ENCODE measurements at places on chromosomes 3 and 15.

DNA sequence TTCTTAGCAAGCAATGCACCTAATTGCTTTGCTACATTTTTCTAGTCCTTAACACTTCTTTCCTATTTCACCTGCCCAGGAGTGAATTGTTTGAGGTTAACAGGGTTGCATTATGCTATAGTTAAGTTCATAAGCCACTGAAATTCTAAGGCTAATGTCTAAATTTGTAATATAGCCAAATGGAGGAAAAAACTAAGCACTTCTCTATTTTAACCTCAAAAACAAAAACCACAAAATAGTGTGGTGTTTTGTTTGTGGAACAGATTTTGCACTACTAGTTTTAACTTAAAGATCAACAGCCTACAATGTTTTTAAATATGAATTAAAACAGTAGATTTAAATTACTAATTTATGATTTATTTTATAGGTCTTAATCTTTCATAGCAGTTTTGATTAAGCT is 5.5 kb downstream of the ATOSA start:
- peaks cover 56% of the 10 kb centered on the region for H3K36me3 ChIP-seq
- peaks cover 3% of the 10 kb centered on the region for H3K4me1 ChIP-seq
- H3K27me3 ChIP-seq = no peaks in the 10 kb centered on the region
- H3K27ac ChIP-seq = no peak overlapping the region

GRCh38 chr15:47756872-47757271 is 39.6 kb downstream of the SEMA6D start:
- no peaks in the 10 kb centered on the region for H3K27me3 ChIP-seq
- peaks cover 2% of the 10 kb centered on the region for H3K4me1 ChIP-seq
- no peak overlapping the region for H3K4me3 ChIP-seq

- H3K4me1 ChIP-seq = no peaks in the 10 kb centered on the region
- H3K27ac ChIP-seq = no peak overlapping the region
- no peak for DNase-seq
- peaks cover 12% of the 10 kb centered on the region for H3K27me3 ChIP-seq
These were observed 35.8 kb upstream of the PLOD2 start for GRCh38 chr3:146196789-146197188.

DNA sequence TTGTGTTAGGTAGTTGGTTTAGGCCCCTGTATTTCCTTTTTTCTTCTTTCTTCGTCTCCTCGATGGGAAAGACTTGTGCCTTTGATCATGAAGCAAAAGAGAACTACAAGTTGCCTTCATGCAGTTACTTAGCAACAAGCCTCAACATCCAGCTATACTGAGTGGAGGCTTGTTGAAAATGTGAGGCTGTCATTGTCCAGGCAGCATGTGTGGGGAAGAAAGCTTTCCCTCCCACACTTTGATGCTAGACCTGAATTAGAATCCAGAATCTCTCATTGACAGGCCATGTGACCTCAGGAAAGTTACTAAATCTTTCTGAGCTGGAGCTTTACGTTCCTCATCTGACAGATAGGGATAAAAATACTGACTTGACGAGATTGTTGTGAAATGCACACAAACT is 23.7 kb downstream of the IFT122 start:
- H3K27me3 ChIP-seq = no peaks in the 10 kb centered on the region
- no peak overlapping the region for H3K4me3 ChIP-seq
- DNase-seq = no peak
- H3K36me3 ChIP-seq = peaks cover 10% of the 10 kb centered on the region
- no peaks in the 10 kb centered on the region for H3K4me1 ChIP-seq
- no peak overlapping the region for H3K27ac ChIP-seq

DNA sequence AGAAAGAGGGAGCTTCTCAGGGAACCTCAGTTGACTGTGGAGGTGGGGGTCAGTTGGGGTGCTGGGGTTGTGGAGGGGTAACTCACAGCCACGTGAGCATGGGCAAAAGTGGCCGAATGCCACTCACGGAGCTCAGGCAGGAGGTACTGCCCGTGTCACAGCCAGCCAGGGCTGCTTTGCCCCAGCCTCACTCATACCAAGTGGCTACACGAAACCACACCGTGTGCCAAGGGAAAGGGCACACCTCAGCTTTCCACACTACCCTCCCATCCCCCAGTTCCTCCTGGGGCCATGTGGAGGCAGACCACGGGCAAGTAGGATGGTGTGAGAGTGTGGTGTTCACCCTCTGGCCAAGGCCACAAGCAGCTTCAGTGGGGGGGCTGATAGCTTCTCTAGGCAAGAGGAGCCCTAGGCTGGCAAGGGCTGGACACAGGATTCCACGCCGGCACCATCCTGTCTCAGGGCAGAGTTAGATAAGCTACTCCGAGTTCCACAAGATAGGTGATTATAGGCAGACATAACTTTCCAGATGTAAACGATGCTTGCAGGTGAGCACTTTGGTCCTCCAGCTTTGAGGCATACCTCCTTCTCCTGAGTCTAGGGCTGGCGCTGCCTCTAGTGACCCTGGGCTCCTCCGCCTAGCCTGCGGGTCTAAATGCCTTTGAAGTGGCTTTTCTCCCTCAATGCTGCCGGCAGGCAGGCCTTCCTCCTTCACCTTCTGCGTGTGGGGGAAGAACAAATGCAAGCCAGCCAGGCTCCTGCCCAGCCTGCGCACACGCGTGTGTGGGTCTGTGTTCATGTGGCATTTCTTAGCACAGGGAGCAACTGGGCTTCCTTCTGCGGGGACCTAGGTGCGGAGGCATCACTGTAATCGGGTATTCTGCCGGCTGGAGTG is 25.0 kb downstream of the RGMA start:
- peaks cover 3% of the 10 kb centered on the region for H3K4me1 ChIP-seq
- no peak overlapping the region for H3K27ac ChIP-seq
- no peaks in the 10 kb centered on the region for H3K27me3 ChIP-seq
- H3K36me3 ChIP-seq = no peaks in the 10 kb centered on the region
- DNase-seq = no peak

DNA sequence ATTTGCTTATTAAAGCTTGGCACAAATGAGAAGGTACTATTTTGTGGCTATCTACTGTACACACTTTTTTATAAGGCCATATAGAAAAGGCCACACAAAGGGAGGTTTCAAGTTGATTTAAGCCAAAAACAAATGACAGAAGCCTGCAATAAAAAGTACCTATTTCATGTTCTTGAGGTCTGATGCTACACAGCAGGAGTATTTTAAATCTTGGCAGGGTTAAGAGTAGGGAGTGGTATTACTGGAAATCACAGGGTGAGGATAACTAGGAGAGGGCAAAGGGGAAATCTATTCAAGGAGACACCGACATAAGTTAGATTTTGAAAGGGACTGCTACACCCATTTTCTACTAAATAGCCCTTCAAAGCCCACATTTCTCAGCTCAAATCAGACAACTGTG is 146.2 kb downstream of the GREM1 start:
- no peak for DNase-seq
- no peaks in the 10 kb centered on the region for H3K27me3 ChIP-seq

- no peak overlapping the region for H3K27ac ChIP-seq
- 0 out of 2 replicates have a peak, but pooled peaks cover 5% of the 10 kb centered on the region for H3K4me1 ChIP-seq
- DNase-seq = no peak
- H3K36me3 ChIP-seq = no peaks in the 10 kb centered on the region
- no peaks in the 10 kb centered on the region for H3K27me3 ChIP-seq
These were observed 273.1 kb upstream of the TBL1XR1 start for GRCh38 chr3:177470197-177470941.

GRCh38 chr3:110198717-110199587 is 861.6 kb upstream of the DPPA4 start:
- no peak overlapping the region for H3K27ac ChIP-seq
- H3K4me1 ChIP-seq = no peaks in the 10 kb centered on the region
- H3K4me3 ChIP-seq = no peak overlapping the region
- no peaks in the 10 kb centered on the region for H3K27me3 ChIP-seq

- H3K36me3 ChIP-seq = no peaks in the 10 kb centered on the region
- H3K4me1 ChIP-seq = peaks cover 2% of the 10 kb centered on the region
- no peak overlapping the region for H3K4me3 ChIP-seq
- H3K27me3 ChIP-seq = no peaks in the 10 kb centered on the region
These were observed 159.5 kb downstream of the PLCH1 start for GRCh38 chr3:155585384-155585783.

- H3K4me1 ChIP-seq = no peaks in the 10 kb centered on the region
- H3K4me3 ChIP-seq = no peak overlapping the region
- H3K36me3 ChIP-seq = no peaks in the 10 kb centered on the region
- H3K27me3 ChIP-seq = no peaks in the 10 kb centered on the region
These were observed 14.8 kb downstream of the VILL start for GRCh38 chr3:38005076-38006020.

DNA sequence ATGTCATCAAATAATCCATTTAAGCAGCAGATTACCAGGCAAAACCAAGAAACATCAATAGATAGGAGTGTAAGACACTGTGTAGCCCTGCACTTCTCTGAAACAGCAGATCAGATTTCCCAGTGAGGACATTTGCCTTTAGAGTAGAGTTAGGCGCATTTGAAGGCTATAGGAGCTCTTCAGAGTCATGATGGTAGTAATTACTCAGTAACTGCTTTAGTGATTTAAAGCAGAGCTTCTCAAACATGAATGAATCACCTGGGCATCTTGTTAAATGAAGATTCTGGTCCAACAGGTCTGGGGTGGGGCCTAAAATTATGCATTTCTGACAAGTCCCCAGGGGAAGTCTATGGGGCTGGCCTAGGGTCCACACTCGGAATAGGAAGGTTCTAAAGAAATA is 36.9 kb downstream of the THRB start:
- no peak for DNase-seq
- H3K4me3 ChIP-seq = no peak overlapping the region
- H3K36me3 ChIP-seq = no peaks in the 10 kb centered on the region
- H3K4me1 ChIP-seq = no peaks in the 10 kb centered on the region
- H3K27ac ChIP-seq = no peak overlapping the region
- H3K27me3 ChIP-seq = no peaks in the 10 kb centered on the region

DNA sequence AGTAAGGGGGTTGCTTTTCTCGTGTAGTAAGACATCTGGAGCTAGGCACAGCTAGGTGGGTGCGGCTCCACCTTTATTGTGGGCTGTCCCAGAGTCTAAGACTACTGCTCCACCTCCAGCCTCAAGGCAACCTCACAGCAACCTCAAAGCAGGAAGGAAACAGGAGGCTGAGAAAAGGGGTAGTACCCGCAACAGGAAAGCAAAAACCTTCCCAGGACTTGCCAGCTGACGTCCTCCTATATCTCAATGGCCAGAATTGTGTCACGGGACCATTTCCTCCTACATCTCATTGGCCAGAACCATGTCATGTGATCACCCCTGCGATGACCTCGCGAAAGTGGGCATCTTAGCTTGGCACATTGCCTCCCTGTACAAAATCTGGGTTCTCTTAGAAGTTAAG is 4.3 kb upstream of the GPR160 start:
- DNase-seq = no peak
- H3K4me1 ChIP-seq = peaks cover 2% of the 10 kb centered on the region
- no peak overlapping the region for H3K4me3 ChIP-seq
- H3K27ac ChIP-seq = no peak overlapping the region
- peaks cover 7% of the 10 kb centered on the region for H3K27me3 ChIP-seq

- H3K4me1 ChIP-seq = no peaks in the 10 kb centered on the region
- no peaks in the 10 kb centered on the region for H3K36me3 ChIP-seq
- no peak overlapping the region for H3K27ac ChIP-seq
- no peak for DNase-seq
- no peaks in the 10 kb centered on the region for H3K27me3 ChIP-seq
These were observed 78.0 kb downstream of the FSIP1 start for GRCh38 chr15:39704689-39705088.

DNA sequence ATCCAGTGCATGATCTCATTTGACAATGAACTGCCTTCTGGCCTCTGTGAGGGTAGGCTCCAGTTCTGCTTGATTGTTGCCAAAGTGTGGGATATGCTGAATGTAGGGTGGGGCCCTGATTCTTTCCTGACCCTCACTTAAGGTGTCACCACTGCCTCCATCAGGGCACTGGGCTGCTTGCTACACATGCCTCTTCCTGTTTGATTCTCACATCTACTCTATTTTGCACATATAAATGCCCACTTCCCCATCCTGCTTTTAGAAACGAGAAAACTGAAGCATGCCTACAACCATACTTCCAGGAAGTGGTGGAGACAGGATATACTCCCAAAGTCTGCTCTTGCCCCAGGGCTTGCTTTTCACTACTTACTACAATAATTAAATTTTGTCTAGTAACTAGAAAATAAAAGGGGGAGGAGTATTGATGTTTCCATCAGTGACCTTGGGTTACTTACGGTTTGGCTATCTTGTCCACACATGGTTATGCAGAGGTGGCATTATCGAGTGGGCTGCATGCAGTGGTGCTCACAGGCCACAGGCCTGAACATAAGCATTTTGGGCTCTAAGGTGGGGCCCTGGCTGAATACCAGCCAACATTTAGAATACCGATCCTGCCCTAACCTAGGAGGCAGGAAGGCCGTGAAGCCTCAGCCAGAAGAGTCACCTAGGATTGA is 6.7 kb downstream of the ZDHHC3 start:
- H3K27me3 ChIP-seq = no peaks in the 10 kb centered on the region
- H3K27ac ChIP-seq = no peak overlapping the region

DNA sequence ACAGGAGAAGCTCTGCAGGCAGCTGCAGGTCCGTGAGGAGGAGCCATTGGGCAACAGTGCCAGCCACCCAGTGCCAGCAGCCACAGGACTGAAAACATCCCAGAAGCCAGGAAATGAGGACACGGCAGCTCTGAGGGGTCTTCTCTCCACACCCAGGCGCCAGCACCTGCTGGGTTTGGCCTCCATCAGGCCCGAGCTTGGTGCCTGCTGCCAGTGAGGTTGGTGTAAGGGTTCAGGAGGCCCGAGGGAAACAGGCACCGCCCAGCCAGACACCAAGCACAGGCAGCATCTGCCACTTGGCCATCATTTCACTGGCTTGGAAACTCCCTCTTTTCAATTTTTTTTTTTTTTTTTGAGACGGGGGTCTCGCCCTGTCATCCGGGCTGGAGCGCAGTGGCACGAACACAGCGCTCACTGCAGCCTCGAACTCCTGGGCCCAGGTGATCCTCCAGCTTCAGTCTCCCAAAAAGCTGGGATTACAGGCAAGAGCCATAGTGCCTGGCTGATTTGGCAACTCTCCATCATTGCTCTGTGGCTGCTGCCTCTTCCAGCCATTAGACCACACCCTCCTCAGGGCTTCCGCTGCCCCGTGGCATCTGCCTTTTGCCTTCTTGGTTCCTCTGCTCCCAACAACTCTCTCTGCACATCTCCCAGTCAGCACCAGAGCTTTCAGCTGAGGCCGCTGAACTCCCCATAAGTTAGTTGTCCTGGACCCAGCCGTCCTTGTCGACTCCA is 1.5 kb upstream of the ITIH3 start:
- peaks cover 3% of the 10 kb centered on the region for H3K4me1 ChIP-seq
- DNase-seq = no peak
- H3K27ac ChIP-seq = no peak overlapping the region
- no peak overlapping the region for H3K4me3 ChIP-seq

GRCh38 chr3:40237889-40238571 is 71.5 kb upstream of the EIF1B start:
- peak; percentile 32 for DNase-seq
- H3K27ac ChIP-seq = no peak overlapping the region
- H3K36me3 ChIP-seq = no peaks in the 10 kb centered on the region
- no peaks in the 10 kb centered on the region for H3K4me1 ChIP-seq
- H3K27me3 ChIP-seq = no peaks in the 10 kb centered on the region

DNA sequence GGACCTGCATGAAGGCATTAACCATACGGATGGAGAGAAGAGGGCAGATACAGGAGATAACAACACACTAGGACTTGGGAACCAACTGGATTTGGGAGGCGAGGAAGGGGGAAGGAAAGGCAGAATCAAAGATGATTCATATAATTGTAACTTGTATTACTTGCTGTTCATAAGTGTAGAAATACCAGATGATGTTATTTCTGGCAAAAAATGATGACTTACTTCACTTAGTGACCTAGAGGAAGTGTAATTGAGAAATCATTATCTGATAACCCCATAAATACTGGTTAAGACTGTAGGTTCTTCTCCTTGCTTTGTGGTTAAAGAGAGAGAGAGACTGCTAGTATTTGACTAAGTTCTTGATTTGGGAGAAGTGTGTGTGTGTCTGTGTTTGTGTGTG is 50.5 kb upstream of the GK5 start:
- no peak overlapping the region for H3K4me3 ChIP-seq
- DNase-seq = no peak
- peak overlapping the region; percentile 41 for H3K27ac ChIP-seq
- no peaks in the 10 kb centered on the region for H3K36me3 ChIP-seq

Measured in SK-N-SH (cell line).